ENCODE measurements at places on chromosomes 16 and 17.
A peak's percentile ranks its signal among the peaks of the same experiment; 100 is the strongest.

DNA sequence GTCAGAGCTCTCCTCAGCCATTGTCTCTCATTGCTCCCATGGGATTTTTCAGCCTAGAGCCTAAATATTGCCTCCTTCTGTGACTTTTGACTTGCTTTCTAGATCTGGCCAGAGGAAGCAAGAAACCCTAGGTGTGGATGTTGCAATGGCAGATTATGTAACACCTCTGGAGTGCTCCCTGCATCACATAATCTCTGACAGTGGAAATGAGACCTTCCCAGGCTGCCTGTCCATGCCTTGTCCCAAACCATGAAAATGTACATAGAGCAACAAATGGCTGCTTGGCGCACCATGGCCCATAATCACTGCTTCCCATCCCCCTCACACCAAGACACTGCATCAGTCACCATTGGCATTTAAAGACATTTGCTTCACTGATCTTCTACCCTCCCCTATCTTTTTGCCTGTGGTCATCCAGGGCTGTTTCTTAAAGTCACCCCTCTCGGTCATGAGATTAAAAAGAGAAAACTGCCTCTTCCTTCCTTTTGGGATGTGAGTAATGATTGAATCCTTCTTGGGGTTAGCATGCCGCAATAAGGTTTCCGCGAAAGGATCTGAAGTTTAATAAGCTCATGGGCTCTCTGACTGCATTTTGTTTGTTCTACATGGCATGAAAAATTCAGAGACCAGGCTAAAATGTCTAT, 34.2 kb upstream of the CCL2 start:
- DNase-seq: no peak

GRCh38 chr16:62194828-62195227, 158.6 kb upstream of the CDH8 start:
- peak; percentile 24 for DNase-seq

GRCh38 chr16:85642762-85643358, 29.7 kb downstream of the GSE1 start:
- peak; percentile 60 for DNase-seq

DNA sequence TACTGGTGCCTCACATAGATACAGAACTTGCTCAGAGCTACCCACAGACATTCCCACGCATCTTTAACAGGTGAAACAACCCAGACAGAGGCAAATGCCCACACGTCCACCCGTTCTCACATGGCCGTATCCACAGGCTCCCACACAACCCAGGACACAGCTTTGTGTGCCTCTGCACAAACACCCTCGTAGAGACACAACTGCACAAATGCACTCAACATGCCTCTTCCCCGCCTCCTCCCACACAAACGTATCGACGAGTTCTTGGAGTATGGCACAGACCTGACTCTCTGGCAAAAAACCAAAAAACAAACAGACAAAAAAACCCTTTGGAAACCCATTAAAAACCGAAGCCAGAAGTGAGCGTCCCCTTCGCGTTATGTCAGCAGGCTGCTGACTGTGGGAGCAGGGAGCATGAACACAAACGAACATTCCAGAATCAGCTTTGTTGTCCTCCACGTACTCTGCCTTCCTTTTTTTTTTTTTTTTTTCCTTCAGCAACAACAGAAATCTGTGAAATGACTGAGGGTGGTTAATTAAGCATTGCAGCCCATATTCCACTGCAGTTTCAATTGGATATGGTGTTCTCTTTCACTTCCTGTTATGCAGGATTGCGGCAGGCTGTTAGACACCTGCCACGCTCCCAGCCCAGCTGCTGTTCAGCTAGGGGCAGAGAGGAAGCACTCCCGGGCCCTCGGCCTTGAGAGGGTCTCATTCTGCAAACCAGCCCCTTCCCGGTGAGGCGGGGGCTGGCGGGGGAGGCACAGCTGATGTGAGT, 313.7 kb downstream of the MAF start:
- peak; percentile 93 for DNase-seq

DNA sequence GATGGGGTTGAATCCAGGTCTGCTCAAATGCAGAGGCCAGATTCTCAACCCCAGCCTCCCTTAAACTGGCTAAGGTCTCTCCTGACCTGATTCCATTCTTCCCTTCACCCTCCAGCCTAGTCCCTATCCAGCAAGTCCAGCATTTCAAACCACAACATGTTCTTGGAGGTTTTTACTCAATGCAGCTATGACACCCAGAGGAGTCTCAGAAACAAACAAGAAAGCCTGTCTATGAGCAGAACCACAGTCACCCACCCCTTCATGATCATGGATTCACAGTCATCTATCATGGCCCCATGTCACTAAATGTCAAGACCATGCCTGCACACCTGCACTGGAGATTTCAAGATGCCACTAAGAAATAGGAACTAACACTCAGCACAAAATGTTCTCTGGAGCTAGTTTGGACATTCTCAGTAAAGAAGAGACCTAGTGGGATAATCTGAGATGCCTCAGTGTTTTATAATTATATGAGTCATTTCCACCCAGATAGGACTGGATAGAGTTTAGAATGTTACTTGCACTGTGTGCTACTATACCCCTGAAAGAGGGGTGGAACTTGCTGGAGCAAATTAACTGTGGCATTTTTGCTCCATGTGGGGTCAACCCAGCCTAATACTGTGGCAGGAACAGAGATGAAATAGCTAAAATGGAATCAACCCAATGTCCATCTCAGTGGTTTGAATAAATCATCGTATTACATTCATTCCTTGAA, 9.5 kb upstream of the METTL22 start:
- DNase-seq: no peak

DNA sequence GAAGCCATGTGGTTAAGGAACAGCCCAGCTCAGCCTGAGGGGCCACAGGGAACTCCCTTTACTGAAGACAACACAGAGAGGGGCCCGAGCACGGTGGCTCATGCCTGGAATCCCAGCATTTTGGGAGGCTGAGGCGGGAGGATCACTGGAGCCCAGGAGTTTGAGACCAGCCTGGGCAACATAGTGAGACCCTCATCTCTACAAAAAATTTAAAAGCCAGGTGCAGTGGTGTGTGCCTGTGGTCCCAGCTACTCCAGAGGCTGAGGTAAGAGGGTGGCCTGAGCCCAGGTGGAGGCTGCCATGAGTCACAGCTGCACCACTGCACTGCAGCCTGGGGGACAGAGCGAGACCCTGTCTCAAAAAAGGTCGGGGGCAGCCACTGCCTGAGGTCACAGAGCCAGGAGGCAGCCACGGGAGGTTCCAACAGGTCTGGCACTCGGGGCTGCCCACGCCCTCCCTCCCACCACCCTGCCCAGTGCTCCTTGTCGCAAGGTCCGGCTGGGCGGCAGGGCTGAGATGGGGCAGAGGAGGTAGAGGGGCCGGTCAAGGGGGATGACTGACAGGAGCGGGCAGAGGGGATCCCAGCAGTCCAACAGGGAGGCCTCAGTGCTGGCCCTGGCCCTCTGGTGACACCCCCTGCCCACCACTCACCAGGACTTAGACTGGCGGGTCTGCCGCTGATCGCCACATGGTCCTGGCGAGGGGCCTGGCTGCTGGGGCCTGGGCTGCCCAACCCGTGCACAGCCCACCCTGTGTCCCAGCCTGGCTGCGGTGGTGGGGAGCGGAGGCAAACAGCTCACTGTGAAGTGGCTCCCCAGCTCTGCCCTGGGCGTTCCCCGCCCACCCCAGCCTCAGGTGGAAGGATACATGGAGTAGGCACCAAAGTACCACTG, 3.4 kb downstream of the CYBA start:
- no peak for DNase-seq

DNA sequence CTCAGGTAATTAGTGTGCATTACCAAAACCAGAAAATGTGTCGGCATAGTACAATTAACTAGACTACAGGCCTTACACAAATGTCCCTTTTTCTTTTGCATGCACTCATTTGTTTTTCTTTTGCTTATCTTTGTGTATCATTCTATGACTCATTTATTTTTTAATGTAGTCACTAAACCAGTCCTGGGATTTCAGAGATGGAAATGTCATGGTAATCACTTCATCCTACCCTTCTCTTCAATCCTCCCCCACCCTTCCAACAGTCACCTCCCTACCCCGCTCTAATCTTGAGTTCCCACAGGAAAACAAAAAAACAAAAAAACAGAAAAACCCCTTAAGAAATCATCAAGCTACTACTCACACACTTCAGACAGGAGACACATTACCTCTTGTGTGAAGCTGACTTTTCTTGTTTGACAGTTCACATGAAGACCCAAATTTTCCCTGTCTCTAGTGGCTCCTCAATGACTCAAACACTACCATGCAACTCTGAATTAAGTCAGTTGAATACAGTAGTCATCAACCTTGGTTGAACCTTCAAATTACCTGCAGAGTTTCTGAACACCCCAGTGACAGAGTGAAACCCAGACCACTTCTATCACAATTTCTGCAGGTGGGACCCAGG, 242.4 kb upstream of the SALL1 start:
- no peak for DNase-seq

- DNase-seq: no peak
These were observed 62.6 kb downstream of the BANP start for GRCh38 chr16:88013766-88014251.

DNA sequence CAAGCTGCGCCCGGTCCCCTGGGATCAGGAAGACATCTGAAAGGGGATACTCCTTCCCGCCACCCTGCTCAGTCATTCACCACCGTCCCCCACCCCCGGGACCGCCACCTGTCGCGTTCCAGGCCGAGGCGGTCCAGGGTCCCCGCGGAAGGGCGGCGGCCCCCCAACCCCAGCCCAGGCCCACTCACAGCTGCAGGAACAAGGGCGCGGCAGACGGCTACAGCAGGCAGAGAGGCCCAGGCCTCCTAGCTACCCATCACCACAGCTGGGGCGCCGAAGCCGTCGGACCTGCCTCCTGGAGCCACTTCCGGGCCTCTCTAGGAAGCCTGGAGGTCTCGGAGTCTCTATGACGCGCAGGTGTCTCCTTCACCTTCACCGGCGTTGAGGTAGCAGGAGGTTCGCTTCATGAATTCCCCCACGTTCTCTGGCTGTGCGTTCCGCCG, at the start of gene SDR42E1:
SDR42E1 (minus strand) TSS at position 272 of the 443 bp plus-strand sequence. CDS start 10,612 bp downstream, outside the sequence.
- peak; percentile 88 for DNase-seq

DNA sequence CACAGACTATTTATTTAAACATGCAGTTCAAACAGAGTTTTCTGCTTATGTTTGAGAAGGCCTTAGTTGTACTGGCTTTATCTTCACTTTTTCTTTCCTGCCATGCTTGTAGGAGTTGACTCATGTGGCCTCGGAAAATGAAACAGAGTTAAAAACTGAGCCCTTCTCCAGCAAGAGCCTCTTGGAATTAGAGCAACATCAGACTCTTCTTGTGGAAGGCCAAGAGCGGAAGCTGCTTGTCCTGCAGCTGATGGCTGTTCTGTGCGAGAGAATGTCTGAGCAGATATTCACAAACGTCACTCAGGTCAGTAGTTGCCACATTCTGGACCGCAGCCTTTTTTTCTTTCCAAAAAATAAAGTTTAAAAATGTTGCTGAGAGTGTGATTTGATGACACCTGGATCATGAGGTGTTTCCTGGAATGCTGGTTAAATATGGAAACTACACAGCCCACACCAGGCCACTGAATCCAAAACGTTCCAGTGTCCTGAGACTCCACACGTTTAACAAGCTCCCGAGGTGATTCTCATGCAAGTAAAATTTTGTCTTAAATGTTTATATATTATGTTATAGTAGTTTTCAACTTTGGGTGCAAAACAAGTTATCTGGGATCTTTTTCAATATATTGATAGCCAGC, 65.9 kb downstream of the TANGO6 start:
- no peak for DNase-seq

DNA sequence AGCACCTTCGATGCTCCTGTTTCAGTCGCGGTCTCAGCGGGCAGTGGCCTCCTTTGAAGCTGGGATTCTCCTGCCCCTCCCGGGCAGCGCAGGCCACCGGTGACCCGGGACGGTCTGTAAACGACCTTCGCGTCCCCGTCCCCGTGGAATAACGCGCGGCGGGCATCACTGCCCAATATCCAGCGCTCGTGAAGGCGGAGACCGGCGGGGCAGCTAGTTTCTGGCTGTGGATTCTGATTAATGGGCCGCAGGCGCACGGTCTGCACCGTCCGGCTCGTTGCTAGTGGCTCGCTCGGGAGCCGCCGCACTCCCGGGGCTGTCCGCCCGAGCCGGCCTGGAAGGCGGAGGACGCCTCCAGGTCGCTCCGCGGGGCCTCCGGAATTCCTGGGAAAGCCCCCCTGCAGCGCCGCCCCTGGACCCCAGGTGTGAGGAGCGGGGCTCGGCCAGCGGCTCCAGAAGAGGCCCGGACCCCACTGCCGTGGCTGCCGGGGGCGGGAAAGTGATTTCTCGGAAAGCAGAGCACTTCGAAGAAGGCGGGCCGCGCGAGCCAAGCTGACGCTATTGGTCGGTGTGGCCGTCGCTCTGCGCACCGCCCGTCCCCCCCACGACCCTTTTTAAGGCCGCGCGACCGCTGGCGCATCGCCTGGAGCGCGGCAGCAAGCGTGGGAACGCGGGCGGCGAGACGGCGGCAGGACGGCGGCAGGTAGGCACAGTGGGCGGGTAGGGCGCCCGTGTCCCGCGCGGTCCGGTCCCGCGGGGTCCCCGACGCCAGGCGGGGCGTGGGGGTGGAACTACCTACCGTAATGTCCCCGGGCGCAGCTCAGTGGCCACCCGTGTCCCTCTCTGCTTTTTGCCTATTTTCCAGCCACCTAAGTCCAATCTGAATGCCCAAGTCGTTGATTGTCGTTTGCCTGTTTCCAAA, at the start of gene IRF8:
IRF8 (plus strand) TSS at position 642 of the 922 bp plus-strand sequence. CDS start 3,854 bp downstream, outside the sequence.
- DNase-seq: peak; percentile 33

GRCh38 chr17:82534401-82534812, 14.9 kb downstream of the FOXK2 start:
- no peak for DNase-seq

All from NCI-H524 (cell line).